ENCODE measurements at places on chromosomes 11 and 22.
A peak's percentile ranks its signal among the peaks of the same experiment; 100 is the strongest.

GRCh38 chr11:45407226-45407625, 121.1 kb upstream of the SYT13 start:
- DNase-seq = no peak

DNA sequence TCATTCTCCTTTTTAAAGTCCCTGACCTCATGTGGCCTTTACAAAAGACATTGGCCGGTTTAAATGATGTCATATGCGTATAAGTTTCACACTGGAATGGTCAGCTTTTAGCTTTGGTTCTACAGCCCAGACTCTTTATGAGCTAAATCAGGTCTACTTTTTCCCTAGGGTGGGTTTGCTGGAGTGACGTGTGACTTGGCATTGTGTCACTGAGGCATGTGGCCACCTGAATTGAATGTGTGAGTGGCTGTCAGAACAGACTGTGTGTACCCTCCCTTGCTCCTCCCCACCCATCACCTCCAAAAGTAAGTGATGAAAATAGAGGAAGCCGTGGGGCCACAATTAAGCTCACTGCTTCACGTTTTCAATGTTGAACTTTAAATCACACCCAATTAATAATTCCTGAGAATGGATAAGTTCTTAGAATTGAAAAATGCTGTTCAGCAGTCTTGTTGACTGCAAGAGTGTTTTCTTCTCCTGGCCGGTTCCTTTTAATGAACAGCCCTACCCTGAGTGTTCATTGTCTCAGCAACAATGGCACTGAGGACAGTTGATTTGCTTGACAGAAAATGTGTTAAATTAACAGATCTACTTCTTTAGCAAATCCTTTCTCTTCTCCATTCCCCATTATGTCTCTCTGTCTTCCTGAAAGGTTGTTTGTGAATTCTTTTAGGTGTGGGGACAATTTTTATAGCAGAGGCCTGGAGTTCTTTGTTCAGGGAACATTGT, 11.3 kb downstream of the CECR2 start:
- DNase-seq = no peak

GRCh38 chr11:86625981-86626380, 46.4 kb downstream of the ME3 start:
- no peak for DNase-seq

DNA sequence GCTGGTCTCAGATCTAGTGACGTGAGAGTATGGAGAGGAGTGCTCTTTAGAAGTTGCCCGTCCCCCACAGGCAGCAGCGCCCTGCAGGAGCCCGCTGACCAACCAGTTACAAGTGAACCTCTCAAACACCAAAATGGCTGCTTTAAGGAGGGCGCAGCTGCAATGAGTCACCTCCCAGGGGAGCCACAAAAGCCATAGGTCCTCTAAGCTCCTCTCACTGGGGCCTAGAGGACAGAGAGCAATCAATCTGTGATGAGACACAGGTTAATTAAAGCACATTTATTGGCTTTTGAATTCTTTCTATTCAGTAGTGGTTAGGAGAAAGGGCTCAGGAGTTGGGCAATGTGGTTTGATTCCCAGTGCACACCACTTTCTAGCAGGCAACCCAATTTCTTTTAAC, 15.5 kb upstream of the RAPSN start:
- DNase-seq = no peak

- DNase-seq = peak; percentile 84
These were observed 62.5 kb upstream of the SUSD2 start for GRCh38 chr22:24118689-24119384.

- DNase-seq = peak; percentile 45
These were observed 210.7 kb downstream of the METTL15 start for GRCh38 chr11:28318871-28319270.

- peak; percentile 29 for DNase-seq
These were observed 6.5 kb downstream of the RBFOX2 start for GRCh38 chr22:36022162-36022561.

DNA sequence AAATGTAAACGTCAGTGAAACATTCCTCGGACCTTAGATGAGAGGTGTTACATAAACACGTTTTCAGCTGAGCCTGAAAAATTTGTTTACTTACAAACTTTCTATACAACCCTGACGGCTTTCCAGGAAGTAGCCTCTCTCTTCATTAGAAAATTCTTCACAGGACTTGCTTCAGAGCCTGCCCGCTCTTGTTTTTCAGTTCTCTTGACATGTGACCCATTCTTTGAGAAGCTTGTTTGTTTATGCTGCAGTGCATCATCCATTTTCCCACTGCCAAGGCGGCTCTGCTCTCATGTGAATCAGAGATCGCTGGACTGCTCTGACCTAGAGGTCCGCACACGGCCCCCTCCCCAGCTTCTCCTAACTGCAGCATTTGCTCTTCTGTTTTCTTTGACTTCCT, 47.9 kb upstream of the ARHGAP42 start:
- DNase-seq = peak; percentile 65

DNA sequence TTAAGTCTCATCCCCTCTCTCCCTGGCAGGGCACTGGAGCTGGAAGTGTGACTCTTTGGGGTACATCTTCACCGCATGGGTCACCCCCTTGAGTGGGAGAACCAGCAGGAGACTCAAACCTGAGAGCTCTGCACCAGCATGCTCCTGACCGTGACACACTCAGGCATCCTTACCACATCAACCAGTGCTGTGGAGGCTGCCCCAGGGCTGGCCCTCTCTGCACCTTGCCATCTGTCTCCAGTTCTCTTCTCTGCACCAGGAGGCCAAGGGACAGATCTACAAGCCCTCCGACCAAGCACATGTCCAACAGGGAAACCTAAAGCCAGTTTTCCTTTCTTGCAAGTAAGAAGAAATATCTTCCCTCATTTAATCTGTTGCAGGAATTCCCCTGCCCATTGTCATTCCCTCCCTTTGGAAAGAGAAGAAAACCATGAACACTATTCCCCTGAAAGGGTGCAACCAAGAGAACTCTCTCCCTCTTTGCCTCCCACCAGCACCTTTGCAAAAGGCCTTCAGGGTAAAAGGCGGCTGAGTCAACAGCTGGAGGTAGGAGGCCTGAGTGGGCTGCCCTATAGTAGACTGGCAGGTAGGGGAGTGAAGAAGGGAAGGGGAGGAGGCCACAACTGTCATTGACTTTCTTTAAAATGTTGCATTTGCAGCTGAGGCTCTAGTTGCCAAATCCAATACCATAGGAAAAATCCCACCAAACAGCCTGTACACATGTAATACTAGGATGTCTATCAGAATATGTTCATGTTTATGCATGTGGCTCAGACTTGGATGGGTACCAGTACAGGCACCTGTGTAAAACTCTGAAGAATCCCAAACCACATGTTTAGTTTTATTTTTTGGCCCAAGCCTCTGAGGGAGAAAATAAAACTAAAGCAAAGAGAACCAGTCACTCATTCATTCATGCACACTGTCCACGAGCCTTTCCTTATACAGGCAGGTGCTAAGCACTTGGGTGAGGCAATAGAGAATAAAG, 117.0 kb downstream of the WT1 start:
- DNase-seq = peak; percentile 66

GRCh38 chr11:134460881-134461280, 48.8 kb upstream of the B3GAT1 start:
- no peak for DNase-seq

DNA sequence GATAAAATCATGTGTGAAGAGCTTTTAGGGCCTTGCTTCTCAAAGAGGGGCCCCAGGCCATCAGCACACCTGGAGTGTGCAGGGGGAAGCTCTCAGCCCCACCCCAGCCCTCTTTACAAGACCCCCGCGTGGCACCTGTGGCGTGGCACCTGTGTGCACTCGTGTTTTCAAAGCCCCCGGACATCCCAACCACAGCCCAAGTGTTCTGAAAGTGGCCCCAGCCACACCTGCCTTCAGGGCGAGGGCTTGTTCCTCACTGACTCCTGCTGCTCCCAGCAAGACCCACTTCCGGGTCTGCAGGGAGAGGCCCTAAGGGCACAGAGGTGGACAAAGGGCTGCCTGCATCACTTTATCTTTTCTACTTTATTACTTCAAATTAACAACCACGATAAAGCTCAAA, 17.5 kb upstream of the TMEM184B start:
- no peak for DNase-seq

- peak; percentile 63 for DNase-seq
These were observed 3.1 kb downstream of the ASRGL1 start for GRCh38 chr11:62340269-62340901.

- no peak for DNase-seq
These were observed 15.7 kb upstream of the CDKN1C start for GRCh38 chr11:2901196-2901796.

GRCh38 chr11:22878039-22878438, 17.8 kb upstream of the CCDC179 start:
- no peak for DNase-seq

DNA sequence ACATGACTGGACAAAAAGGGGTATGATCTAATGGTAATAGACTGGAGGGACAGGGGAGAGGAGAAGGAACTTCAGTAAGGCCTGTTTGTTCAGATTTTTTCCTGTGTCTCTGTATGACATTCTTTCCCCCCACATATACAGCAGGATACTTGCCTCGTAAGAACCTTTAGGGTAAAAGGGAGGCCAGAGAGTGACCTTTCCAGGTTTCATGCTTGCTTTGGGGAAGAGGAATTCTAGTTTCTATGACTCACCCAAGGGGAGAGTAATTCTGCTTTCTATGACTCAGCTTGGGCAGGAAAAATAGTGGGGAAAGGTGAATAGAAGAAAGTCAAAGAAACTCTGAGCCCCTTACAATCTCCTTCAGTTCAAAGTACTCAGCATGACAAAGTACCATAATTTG, 457.0 kb downstream of the DLG2 start:
- no peak for DNase-seq

- no peak for DNase-seq
These were observed 69.7 kb upstream of the SEPTIN5 start for GRCh38 chr22:19644314-19645223.

DNA sequence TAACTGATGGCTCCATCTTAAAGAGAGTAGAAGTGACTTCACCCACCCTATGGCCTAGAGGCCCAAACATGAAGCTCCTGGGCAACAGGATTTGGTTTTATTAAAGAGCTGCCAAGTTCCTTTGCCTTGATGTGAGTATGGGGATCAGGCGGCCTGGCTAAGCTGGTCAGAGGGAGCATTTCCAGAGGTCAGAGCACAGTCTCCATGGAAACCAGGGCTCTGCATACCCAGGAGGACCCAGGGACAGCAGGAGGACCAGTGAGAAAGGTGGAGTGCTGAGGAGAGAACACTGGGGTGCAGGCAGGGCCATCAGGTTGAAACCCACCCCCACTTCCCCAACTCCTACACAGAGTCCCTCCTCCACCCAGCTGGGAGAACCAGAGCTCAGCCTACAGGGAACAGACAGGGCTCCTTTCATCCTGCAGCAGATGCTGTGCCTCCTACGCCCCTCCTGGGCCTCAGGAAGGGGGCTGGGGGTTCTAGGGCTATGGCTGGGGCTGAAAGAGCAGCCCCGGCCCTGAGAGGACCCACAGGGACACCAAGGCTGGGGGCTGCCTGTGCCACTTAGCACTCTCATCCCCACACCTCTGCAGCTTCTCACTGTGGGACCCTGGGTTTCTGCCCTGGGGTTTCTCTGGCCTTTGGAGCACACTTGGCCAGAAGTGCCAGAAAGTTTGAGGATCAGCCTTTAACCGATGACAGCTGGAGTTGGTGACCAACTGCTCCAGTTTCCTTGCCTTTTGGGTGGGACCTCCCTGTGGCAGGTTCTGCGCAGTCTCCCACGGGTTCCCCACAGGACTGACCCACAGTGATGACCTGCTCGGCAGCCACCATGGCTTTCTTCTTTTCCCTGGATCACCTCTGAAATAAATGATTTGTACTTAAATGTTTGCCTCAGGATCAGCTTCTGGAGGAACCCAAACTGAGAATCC, 13.8 kb upstream of the P2RY6 start:
- DNase-seq = no peak

- no peak for DNase-seq
These were observed 4.9 kb downstream of the GRK2 start for GRCh38 chr11:67271205-67271540.

DNA sequence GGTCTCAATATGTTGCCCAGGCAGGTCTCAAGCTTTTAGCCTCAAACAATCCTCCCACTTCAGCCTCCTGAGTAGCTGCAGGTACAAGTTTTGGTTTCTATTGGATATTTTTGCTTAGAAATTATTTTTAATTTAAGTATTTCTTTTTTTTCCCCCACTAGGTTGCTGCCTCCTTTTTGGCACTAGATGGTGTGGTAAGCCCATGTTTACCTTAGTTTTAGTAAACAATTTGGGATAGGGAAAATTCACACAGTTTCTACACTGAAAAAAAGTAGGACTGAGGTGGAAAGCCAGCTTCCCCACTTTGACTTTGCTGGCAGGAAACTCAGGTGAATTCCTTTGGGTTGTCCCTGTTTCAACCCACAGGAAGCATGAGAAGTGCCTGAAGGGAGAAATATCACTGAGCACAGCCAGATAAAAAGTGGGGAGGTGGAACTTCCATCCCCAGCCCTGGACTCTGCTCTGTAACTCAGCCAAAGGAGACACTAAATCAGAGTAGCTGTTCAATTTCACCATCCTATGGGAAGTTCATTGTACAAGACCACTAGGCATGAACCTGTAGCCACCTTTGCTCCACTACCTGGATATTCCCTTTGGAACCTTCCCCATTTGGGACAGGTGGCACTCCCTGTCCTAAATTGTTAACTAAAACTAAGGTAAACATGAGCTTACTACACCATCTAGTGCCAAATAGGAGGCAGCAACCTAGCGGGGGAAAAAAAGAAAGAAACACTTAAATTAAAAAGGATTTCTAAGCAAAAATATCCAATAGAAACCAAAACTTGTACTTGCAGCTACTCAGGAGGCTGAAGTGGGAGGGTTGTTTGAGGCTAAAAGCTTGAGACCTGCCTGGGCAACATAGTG, 154.4 kb upstream of the FAT3 start:
- no peak for DNase-seq

GRCh38 chr11:113564527-113565130, 89.4 kb upstream of the DRD2 start:
- DNase-seq = peak; percentile 11

GRCh38 chr11:1750481-1750839, at the start of gene IFITM10:
Gene IFITM10 (minus strand): TSS chr11:1750595. CDS start chr11:1750442, 153 bp downstream.
- no peak for DNase-seq

GRCh38 chr22:24400034-24400725, 27.2 kb upstream of the ADORA2A start:
- DNase-seq = no peak
